ENCODE measurements at places on chromosomes 2 and 18.

DNA sequence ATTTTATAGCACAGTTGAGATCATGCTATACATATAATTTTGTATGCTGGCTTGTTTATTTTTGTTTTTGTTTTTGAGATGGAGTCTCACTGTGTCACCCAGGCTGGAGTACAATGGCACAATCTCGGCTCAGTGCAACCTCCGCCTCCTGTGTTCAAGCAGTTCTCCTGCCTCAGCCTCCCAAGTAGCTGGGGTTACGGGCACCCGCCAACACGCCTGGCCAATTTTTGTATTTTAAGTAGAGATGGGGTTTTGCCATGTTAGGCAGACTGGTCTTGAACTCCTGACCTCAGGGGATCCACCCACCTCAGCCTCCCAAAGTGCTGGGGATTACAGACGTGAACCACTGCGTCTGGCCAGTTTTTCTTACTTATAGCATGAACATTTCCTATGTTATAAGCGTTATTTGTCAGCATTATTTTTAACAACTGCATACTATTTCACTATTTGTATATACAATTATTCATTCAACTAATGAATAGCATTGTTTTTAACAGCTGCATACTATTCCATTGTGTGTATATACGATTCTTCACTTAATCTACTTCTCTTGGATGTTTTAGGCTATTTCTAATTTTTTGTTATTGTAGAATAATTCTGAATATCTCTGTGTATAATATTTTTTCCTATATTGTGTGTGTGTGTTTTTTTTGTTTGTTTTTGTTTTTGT lies 3.5 kb downstream of the EHD3 start:
- no peak for DNase-seq

- DNase-seq, result no peak
Observed at GRCh38 chr2:48065096-48065495, 158.8 kb upstream of the FBXO11 start.

- no peak for DNase-seq
Observed at GRCh38 chr2:174623106-174623637, 25.6 kb upstream of the WIPF1 start.

GRCh38 chr2:105961599-105962146 lies 217.0 kb downstream of the NCK2 start:
- DNase-seq, result no peak

DNA sequence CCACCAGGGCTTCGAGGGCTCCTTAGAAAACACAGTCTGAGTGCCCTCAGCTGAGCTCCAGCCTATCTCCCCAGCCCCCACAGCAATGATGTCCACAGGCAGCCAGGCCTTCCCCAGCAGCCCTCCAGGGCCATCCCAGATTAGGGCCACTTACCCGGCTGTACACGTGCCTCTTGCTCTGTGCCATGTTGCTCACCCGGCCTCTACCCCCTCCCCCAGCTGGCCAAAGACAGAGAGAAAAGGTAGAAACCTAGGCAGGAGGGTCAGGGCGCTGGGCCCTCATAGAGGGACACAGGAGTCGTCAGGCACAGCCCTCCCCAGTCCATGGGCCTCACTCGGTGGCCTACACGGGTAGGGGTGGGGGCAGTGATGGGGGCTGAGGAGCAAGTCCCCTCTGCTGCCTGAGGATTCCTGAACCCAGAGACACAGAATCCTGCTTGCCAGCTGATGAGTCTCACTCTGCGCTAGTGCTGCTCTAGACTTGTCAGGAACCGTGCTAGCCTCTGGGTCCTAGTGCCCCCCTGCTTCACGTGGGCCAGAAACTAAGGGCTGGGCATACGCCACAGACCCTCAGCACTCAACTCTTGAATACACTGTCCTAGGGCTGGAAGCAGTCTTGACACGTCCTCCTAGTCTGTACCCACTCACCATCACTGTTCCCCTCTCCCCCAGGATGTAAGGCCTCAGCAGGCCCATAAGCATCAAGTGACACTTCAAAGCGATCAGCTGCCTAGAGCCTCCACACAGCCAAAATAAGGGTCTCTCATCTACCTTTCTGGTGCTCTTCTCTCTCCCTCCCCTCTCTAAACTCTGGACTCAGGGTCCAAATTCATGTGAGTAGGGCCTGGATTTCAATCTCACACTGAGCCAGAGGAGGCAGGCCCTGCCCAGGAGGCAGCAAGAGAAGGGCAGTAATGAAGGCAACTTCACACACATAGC lies at the start of gene DCTN1:
Gene DCTN1 (minus strand): TSS at position 461 of the 939 bp plus-strand sequence. CDS start 274 bp downstream, at position 187.
- DNase-seq, result no peak

DNA sequence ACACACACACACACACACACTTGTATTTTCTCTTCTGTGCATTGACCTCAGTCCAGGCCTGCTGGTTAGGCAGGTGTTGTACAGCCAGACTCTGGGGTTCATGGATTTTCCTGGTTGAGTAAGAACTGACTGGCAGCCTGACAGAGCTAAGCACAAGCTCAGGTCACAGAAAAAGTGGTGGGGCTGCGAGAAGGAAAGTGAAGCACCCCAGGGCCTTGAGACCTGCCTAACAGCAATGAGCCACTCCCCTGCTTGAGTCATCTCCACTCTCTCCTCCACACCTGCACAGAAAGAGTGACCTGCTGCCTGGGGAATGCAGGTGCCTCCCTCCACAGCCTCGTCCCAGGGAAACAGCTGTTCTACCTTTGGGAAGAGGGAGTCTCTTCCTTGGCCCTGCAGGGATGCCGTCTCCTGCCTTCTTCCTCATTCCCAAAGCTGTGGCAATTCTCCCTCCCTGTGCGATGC lies 91.4 kb upstream of the LGALSL start:
- DNase-seq, result no peak

- DNase-seq, result no peak
Observed at GRCh38 chr2:239279508-239280295, 121.1 kb downstream of the HDAC4 start.

DNA sequence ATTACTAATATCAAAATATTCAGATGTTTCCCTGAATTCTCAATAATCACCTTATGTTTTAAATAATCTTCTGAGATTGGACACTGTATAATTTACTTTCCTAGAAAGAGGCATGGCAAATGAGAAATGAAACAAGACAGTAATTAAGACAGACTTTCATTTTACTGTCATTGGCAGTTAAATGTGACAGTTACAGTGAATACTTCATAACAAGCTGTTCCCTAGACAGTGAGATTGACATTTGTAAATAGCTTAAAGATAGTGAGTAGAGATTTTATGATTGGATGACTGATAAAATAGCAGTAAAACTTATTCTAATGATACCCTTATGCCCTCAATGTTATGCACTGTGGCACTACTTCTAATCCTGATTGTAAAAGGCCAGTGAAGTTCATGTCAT lies 524.9 kb upstream of the TMEFF2 start:
- DNase-seq, result no peak

- DNase-seq, result no peak
Observed at GRCh38 chr2:135337071-135337470, 193.9 kb downstream of the ZRANB3 start.

DNA sequence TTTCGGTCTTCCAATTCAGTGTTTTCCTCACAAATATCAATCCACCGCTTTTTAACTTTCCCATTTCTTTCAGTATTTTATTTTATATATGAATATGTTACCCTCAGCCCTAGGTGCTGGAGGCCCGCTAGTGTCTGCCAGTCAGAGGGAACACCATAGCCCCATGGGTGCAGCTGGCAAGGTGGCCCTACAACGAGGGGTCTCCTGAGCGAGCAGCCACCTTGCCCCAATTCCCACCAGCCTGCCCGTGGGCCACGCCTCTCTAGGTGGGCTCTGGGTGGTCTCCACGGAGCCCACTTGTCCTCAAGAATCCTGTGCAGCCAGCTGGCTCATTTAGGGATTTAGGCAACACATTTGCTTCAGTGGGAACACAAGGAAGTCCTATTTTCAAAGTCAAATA lies 72.5 kb upstream of the RGPD5 start:
- DNase-seq, result no peak

GRCh38 chr2:203453858-203454451 lies 81.1 kb downstream of the RAPH1 start:
- no peak for DNase-seq

GRCh38 chr18:3329471-3329870 lies 67.5 kb downstream of the MYL12B start:
- DNase-seq, result no peak

- no peak for DNase-seq
Observed at GRCh38 chr18:58223717-58224424, 179.8 kb downstream of the NEDD4L start.

- no peak for DNase-seq
Observed at GRCh38 chr2:41870265-41870585, 177.6 kb upstream of the PKDCC start.

GRCh38 chr2:178105566-178105965 lies 6.7 kb upstream of the RBM45 start:
- no peak for DNase-seq

DNA sequence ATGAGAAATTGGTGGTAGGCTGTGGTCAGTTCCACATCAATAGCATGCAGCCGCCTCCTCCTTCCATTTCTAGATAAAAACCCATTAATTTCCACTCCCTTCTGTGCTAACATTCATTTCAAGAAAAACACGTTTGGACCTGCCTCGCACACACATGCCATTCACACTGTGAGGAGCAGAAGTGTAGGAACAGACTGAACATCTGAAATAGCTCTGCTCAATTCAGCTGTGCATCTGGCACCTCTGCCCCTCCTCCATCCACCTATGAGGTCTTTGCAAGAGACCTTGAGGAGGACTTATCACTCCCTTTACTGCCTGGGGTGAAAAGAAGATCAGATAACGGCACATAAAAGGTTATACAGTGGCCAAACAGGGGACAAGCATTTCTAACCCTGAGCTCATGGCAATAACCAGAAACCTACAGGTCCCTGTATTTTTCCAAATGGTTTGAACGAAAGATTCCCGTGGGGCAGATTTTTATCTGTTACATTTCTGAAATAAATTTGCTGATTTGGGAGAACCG lies 30.8 kb upstream of the LRP2 start:
- no peak for DNase-seq

GRCh38 chr2:196318517-196319377 lies 147.4 kb upstream of the STK17B start:
- no peak for DNase-seq

- no peak for DNase-seq
Observed at GRCh38 chr2:205932861-205933260, 153.1 kb downstream of the INO80D start.

GRCh38 chr2:6580982-6581381 lies 284.7 kb downstream of the CMPK2 start:
- no peak for DNase-seq

DNA sequence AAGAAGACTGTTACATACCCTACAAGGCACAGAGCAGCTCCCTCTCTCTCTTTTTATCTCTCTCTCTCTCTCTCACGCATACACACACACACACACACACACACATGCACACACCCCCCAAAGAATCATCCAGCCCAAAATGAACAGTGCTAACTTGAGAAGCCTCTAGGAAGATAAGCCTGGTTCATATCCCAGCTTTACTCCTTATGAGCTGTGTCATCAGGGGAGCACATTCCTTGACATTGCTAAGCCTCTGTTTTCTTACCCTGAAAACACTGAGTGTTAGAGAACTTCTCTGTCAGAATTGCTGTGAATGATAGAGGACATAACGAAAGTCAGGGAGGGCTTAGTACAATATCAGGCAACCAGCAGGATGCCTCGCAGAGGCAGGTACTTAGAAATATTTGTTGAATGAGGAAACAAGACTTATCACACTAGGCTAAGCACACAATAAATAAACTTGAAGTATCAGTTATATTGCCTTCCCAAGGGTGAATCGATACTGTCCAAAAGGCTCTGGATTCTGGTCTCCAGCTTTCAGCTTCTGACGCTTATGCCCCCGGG lies 725.6 kb upstream of the ID2 start:
- no peak for DNase-seq

DNA sequence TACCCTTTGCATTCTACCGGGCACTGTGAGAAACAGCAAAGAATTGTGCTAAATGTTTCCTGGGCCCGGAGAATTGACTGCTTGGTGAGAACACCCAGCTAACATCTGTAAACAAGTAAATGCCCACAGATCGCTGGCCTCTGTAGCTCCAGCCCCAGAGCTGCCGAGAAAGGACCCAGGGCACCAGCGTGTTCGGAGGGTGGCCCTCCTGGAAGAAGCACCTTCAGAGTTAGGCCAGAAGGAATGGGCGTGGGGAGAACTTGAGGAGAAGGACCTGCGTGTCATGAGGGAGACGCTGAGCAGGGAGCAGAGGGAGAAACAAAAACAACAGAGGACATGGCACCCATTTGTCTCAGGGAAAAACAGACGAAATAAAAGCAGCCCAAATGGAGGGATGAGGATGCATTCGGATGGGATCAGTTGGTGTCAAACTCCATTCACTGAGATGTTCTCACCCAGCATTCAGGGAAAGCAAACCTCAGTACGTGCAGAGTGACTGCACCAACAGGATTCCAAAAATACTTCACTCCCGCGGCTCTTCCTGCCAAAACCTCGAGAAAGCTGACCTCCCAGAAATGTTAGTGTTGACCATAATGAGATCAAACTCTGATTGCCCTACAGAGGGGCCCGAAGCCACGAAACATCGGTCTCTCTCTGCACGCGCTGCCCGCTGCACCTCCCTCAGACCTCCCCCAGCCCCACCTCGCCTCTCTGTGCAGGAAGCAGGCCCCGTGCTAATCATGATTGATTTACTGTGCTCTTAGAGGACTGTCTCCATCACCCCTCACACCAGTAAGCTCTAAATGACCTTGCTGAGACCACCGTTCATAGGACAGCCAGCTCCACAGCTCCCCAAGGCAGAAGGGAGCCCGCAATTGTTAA lies 376.3 kb upstream of the SALL3 start:
- no peak for DNase-seq

GRCh38 chr18:76444446-76445105 lies 50.5 kb downstream of the ZNF516 start:
- DNase-seq, result no peak

GRCh38 chr2:109497911-109498870 lies 115.6 kb downstream of the SEPTIN10 start:
- no peak for DNase-seq

GRCh38 chr2:96602330-96602823 lies 35.7 kb downstream of the KANSL3 start:
- no peak for DNase-seq

GRCh38 chr2:146659976-146660375 lies 1184.9 kb upstream of the ACVR2A start:
- no peak for DNase-seq

DNA sequence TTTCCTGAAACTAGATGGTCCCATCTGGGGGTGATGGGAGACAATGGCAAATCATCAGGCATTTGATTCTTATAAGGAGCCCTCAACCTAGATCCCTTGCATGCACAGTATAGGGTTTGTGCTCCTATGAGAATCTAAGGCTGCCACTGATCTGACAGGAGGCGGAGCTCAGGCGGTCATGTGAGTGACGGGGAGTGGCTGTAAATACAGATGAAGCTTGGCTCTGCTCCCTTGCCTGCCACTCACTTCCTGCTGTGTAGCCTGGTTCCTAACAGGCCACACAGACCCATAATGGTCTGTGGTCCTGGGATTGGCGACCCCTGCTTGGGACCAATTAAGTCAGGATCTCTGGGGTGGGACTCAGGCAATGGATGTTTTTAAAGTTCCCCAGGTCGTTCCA lies 293.4 kb downstream of the ZNF521 start:
- DNase-seq, result no peak

DNA sequence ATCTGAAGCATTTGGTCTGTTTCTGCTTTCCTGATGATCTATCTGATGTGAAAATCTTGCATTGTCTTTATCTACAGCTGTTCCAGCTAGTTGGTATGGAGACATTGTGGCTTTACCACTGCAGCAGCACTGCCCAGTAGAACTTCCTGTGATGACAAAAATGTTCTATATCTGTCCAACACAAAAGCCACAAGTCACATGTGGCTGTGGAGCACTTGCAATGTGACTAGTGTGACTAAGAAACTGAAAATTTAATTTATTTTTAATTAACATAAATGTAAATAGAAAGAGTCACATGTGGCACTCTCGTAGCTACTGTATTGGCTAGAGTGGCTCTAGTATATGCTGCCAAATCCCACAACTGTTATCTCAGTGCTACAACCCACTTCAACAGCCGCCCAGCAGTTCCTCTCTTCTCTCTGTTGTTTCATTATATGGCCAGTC lies 425.7 kb downstream of the SETBP1 start:
- no peak for DNase-seq

All from stimulated activated CD8-positive, alpha-beta memory T cell treated with anti-CD3 and anti-CD28 coated beads, Interleukin-15, amount 100 ng/mL, for 4 hours (primary cell).